GM03348 (cell line): ENCODE measurements at places on chromosomes 2 and 18.
A peak's percentile ranks its signal among the peaks of the same experiment; 100 is the strongest.

- DNase-seq = no peak
Observed at GRCh38 chr18:47968006-47968676, 37.7 kb upstream of the SMAD2 start.

GRCh38 chr2:133908171-133908570 lies 339.9 kb upstream of the NCKAP5 start:
- DNase-seq = no peak

GRCh38 chr2:97785818-97786217 lies 72.4 kb downstream of the ZAP70 start:
- DNase-seq = no peak

- no peak for DNase-seq
Observed at GRCh38 chr18:26268454-26268853, 42.2 kb downstream of the TAF4B start.

- DNase-seq = peak; percentile 4
Observed at GRCh38 chr2:53939656-53940055, 31.1 kb downstream of the PSME4 start.

- DNase-seq = peak; percentile 92
Observed at GRCh38 chr2:9656270-9656766, 25.5 kb upstream of the YWHAQ start.

GRCh38 chr2:144079803-144080202 lies 440.1 kb downstream of the ZEB2 start:
- DNase-seq = no peak

GRCh38 chr2:167140767-167141166 lies 252.5 kb downstream of the XIRP2 start:
- DNase-seq = peak; percentile 78
